ENCODE measurements at places on chromosomes 7 and 10.

DNA sequence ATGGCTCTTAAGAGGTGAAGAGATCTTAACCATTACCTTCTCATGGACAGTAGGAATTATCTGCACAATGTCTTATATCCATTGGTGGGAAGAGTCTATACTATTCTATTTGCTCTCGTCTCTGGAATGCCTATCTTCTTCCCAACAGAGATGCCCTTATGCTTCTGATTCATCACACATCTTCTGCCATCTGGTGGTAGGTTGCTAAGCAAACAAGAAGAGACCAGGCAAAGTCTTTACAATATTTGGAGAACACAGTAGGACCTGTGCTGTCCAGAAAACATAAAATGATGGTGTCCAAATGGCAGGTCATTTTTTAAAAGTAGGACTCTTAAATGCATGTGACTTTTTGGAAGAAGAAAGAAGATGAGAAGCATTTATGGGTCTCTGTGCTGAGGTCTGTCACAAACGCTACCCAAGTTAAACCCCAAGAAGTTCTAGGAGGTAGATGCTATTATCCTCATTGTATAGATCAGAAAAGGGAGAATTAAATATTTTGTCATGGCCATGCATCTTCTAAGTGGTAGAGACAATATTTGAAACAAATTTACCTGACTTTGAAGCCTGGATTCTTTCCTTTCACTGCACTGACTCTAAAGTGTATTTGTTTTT, 67.8 kb upstream of the NXPH1 start:
- DNase-seq = no peak

DNA sequence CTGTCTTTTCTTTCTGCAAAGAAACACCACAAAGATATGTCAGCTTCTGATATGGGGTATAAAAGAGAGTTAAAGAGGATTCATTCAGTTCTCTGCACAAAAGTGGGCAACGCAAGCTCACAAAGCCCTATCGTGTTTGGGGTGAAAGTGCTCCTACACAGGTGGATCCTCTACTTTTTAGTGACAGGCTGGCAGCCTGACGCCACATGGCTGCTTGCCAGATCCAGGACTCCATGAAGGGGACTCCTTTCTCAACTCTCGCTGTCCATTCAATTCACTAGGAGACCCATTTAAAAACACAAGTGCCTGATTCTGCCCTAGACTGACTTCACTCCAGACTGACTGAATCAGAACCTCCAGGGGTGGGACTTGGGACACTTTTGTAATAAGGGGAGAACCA, 8.0 kb downstream of the PARP12 start:
- DNase-seq = no peak

GRCh38 chr7:150363370-150363769, 5.3 kb upstream of the REPIN1 start:
- DNase-seq = no peak

DNA sequence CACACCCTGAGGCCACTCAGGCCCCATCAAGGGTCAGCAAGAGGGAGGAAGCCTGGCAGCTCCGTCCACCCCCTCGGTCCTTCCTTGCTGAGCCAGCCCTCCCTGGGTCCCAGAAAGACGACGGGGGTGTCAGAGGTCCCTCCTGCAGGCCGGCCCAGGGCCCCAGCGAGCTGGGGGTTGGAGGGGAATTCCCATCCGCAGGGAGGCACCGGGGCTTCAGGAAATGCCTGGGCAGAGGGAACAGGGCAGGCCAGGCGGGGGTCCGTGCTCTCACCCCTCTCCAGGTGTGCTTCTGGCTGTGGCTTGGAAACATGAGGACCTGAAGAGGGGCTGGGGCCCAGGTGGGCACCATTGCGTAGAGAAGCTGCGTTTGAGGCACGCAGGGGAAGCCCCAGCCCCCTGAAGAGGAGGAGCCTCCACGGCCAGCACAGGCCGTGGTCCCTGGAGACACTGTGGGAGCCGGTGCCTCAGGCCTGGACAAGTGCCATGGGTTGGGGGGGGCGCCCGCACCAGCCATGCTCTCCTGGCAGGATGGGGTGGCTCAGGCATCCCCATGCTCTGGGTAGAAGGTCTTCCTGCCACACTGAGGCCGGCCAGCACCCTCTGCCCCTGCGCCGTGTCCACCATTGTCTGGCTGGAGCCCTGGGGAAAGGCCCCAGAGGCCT, 66.7 kb downstream of the PDGFA start:
- DNase-seq = no peak

DNA sequence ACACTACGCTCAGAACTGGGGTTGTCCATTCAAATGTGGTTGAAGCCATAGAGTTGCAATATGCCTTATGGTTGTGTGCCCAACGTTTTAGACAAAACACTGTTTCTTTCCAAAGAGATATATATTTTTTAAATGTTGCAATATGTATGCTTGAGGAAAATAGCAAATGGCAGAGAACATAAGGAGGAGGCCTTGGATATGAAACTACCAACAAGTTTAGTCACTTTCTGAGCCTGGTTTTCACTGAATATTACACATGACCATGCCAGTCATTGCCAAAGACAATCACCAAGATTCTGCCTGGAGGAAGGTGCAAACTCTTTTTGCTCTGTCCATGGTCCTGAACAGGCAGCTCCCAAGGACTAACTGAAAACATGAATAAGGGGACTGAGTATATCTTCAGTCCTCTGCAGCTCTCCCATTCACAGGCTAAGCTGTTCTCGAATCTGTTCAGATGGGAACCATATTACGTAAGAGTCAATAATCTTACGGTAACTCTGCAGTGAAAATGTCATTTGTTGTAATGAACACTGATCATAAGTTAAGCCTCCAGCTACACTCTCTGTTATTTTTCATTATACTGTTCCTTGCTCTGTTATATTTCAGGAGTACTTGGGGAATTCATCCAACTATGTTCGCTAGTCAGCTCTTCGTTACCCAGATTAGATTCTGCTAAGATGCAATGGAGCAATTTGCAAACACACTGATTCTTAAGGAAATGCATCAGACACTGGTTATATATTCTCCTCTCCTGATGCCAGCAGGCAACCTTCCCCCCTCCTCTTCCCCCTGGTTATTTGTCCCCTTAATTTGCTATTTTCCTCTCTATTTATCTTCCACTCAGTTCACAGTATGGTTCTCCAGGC, 90.7 kb upstream of the C1QL3 start:
- no peak for DNase-seq

DNA sequence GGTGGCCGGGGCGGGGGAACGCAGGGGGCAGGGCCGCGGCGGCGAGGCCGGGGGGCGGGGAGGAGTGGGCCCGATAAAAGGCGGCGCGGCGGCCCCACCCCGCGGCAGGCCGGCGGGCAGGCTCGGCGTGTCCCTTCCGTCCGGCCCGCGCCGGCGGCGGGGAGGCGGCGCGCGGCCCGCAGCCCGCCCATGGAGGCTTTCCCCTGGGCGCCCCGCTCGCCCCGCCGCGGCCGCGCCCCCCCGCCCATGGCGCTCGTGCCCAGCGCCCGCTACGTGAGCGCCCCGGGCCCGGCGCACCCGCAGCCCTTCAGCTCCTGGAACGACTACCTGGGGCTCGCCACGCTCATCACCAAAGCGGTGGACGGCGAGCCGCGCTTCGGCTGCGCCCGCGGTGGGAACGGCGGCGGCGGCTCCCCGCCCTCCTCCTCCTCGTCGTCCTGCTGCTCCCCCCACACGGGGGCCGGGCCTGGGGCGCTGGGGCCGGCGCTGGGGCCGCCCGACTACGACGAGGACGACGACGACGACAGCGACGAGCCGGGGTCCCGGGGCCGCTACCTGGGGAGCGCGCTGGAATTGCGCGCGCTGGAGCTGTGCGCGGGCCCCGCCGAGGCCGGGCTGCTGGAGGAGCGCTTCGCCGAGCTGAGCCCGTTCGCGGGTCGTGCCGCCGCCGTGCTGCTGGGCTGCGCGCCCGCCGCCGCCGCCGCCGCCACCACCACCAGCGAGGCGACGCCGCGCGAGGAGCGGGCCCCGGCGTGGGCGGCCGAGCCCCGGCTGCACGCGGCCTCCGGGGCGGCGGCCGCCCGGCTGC, at the start of gene NANOS1:
Gene NANOS1 (plus strand): TSS at position 102 of the 808 bp plus-strand sequence. CDS start 88 bp downstream, at position 190.
- DNase-seq = no peak

GRCh38 chr7:44787041-44787440, 9.4 kb upstream of the PPIA start:
- no peak for DNase-seq

DNA sequence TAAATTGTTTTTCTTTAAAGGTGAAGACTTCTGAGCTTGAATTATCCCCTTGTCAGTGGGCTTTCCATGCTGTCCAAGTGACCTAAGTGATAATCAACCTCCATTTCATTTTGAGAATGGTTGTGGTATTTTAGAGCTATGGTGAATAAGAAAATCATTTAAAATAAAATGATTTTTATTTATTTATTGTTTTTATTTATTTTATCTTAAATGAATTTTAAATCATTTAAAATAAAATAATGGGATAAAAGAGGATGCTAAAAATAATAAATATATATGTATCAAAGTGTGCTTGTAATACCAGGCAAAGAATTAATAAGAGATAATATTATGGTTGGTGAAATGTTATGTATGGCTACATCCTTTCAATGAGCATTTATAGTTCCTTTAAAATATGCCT, 24.5 kb downstream of the CAV1 start:
- no peak for DNase-seq

GRCh38 chr7:157414702-157415096, 77.9 kb downstream of the DNAJB6 start:
- DNase-seq = no peak

GRCh38 chr7:89133357-89133756, 337.8 kb upstream of the TEX47 start:
- no peak for DNase-seq

- DNase-seq = no peak
Measured at GRCh38 chr10:11023009-11023953, 5.6 kb downstream of the CELF2 start.

- no peak for DNase-seq
Measured at GRCh38 chr10:114308531-114309363, 69.7 kb downstream of the VWA2 start.

DNA sequence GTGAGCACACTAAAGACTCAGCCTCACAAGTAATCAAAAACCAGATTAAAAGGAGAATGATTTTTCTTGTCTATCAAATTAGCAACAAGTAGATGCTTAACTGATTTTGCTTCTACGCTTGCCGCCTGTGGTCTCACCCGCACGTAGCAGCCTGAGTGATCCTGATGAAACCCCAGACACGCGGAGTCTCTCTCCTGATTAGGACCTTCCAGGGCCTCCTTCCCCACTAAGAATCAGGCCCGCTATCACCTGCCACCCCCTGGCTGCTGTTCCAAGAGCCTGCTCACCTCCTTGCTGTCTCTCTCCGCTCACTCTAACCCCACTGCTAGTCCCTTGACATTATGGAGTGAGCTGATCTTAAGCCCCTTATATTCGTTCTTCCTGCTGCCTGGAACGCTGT, 325.9 kb upstream of the NRP1 start:
- no peak for DNase-seq

- DNase-seq = no peak
Measured at GRCh38 chr10:48567346-48567745, 37.5 kb downstream of the ARHGAP22 start.

GRCh38 chr7:26307791-26308190, 16.1 kb downstream of the SNX10 start:
- DNase-seq = no peak

GRCh38 chr7:6437251-6437650, 10.5 kb downstream of the DAGLB start:
- DNase-seq = no peak
